Suppressor macrophage treated with lipopolysaccharide for 1 hour (primary cell): ENCODE measurements at places on chromosomes 6 and 20.

- no peak for DNase-seq
Measured at GRCh38 chr6:84549917-84550316, 214.5 kb downstream of the TBX18 start.

- DNase-seq, result no peak
Measured at GRCh38 chr6:167341038-167341583, 16.2 kb downstream of the TTLL2 start.

GRCh38 chr6:24796616-24797290, 2.0 kb downstream of the ARMH2 start:
- no peak for DNase-seq

GRCh38 chr20:45251884-45252560, 2.3 kb downstream of the SLPI start:
- no peak for DNase-seq

- DNase-seq, result peak; percentile 94
Measured at GRCh38 chr6:3324262-3324942, 65.7 kb downstream of the PSMG4 start.

DNA sequence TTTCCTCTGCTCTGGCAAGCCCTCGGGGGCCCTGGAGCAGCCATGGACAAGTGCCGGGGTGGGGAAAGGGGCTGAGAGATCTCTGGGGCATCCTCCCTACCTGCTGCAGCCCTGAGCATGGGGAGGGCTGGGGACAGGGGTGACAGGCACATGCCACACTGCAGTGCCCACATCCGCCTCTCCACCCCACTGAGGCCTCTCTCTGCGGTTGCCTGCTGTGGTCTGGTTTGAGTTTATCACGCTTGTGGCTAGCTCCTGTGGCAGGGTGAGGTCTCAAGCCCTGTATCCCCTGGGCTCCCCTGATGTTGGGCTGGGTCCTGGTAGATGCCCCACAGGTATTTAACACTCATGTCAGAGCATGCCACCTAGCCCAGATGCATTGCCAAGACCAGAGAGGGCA, 52.9 kb upstream of the MLN start:
- no peak for DNase-seq

DNA sequence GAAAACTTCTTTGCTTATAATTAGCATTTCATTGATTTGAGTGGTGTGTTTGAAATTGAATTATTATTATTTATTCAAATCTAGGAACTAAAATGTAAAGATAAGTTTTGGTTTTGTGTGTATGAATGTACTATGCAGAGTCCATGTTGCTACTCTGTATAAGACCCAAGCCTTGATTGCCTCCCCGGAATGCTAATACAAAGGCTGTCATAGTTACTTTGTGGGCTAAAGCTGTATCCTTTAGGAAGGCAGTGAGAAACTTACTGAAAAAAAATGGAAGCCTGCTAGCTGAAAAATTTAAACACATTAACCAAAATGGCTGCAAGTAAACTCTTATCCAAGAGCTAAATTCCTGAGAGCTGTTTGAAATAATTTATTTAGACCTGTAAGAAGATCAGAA, 213.3 kb downstream of the ZFAND3 start:
- DNase-seq, result no peak

GRCh38 chr20:23340524-23340923, 10.1 kb upstream of the NXT1 start:
- peak; percentile 79 for DNase-seq

- DNase-seq, result no peak
Measured at GRCh38 chr6:44321210-44321609, 8.1 kb upstream of the AARS2 start.

GRCh38 chr6:156875062-156875461, 97.9 kb downstream of the ARID1B start:
- DNase-seq, result no peak

GRCh38 chr6:39140556-39141167, 25.7 kb upstream of the SAYSD1 start:
- no peak for DNase-seq

DNA sequence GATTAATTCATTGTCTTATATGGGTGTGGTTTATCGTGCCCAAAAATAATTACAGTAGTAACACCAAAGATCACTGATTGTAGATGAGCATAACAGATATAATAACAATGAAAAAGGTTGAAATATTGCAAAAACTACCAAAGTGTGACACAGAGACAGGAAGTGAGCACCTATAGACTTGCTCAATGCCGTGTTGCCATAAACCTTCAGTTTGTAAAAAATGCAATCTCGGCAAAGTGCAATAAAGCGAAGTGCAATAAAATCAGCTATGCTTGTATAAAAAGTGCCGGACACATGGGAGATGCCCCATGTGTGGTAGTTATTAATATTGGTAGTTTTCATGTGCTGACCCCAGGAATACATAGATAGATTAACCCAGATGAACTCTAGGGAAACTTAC, 192.6 kb downstream of the NRN1 start:
- no peak for DNase-seq

DNA sequence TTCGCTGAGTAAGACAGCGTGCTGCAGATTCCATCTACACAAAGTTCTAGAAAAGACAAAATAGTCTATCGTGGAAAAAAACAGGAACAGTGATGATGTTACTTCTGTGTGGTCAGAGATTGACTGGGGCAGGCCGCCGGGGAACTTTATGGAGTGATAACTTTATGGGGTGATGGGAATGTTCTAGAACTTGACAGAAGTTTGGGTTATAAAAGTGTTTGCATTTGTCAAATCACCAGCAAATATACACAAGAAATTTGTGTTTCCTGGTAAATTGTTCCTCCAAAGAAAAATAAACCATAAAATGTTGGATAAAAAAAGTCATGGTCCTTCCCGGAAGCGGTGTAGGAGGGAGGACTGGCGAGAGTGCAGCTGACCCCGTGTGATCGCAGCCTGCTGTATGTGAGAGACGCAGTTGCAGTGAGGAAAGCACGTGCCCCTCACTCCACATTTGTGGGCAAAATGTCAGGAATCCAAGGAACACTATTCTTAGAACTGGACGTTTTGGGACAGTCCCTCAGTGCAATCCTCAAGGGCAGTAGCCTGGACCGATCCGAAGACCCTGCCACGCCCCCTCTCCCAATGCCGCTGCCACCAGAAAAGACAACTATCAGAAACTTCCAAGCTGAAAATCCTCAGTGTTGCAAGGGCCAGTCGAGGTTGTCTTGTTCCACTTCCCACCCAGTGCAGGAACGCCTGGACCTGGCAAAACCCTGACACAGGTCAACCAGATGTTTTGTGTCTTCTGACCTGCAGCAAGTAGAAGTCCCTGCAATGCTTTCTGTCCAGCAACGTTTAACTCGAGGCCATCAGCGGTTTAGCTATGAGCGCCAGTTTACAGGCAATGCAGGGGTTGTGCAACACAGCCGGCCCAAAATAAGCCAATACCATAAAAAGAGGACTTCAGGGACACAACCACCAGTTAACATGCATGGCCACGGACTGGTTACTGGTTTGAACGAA, 80.5 kb upstream of the QKI start:
- peak; percentile 31 for DNase-seq

DNA sequence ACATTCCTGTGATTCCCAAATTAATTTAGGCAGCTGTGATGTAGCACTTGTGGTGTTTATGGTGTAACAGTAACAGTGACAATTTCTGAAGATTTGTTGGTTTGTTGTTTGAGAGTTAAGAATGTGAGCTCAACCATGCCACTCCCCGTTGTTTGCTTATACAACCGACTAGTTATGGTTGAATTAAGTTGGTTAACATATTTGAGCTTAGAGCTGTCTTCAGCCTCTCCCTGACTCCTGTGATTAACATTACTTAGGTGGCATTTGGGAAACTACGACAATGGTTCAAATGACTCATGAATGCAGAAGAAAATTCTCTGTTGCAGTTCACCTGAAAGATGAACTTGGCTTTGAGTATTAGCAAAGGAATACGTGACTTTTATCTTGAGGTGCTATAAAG, 35.9 kb upstream of the PRL start:
- DNase-seq, result no peak

- no peak for DNase-seq
Measured at GRCh38 chr20:33352258-33353012, 48.9 kb downstream of the CDK5RAP1 start.

DNA sequence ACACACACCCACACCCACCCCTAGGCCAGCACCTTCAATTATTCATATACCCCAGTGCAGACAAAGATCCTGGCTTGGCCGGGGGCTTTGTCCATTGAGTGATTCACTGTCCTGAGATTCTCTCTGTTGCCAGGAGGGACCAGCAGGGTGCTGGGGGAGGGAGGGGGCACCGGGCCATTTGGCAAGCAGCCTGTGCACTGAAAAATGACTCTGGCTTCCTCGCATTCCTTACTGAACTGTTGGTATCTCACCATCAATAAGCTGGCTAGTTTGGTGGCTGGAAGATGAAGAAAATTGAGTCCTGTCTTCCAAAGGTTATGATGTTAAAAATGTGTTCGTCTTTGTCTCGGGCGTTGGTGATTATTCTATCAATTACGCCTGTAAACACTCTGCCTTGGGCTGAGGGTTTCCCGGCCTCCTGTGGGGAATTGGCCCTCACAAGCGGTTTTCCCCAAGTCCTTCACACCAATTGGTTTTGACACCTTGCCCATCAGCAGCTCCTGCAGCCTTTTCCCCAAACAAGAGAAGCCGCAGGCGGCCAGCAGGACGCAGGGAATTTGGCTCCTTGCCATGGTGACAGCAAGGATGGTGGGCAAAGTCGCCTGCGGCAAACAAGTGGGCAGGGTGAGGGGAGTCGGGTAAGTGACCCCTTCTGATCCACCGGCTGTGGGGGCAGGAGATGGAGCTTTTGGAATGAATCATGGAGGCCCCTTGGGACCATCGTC, 4.9 kb downstream of the VSTM2L start:
- DNase-seq, result no peak

DNA sequence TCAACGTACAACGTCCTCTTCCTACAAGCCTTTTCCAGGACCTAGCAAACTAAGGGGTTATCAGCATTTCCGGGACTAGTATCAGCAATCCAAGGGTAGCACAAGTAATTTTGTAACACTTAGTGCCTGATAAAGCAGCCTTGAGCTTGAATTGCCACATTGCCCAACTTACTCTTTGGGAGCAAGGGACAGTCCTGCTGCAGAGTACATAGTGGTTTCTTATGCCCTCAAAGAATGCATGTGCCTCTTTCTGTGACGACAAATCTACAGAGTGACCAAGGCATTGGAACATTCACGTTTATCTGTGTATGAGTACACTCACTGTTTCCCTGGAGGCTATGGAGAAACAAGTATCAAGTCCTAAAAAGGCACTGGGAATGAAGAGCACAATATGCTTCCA, 3.2 kb upstream of the ID4 start:
- DNase-seq, result no peak

GRCh38 chr6:100255701-100256100, 209.0 kb downstream of the SIM1 start:
- DNase-seq, result no peak

GRCh38 chr6:76856065-76856464, 607.2 kb downstream of the HTR1B start:
- DNase-seq, result no peak

GRCh38 chr6:62775427-62776022, 435.7 kb upstream of the FKBP1C start:
- peak; percentile 39 for DNase-seq

GRCh38 chr20:210809-211502, 16.1 kb upstream of the DEFB129 start:
- no peak for DNase-seq

GRCh38 chr6:129694036-129694435, 15.9 kb downstream of the ARHGAP18 start:
- DNase-seq, result no peak

- no peak for DNase-seq
Measured at GRCh38 chr6:78844899-78845298, 22.5 kb upstream of the IRAK1BP1 start.

DNA sequence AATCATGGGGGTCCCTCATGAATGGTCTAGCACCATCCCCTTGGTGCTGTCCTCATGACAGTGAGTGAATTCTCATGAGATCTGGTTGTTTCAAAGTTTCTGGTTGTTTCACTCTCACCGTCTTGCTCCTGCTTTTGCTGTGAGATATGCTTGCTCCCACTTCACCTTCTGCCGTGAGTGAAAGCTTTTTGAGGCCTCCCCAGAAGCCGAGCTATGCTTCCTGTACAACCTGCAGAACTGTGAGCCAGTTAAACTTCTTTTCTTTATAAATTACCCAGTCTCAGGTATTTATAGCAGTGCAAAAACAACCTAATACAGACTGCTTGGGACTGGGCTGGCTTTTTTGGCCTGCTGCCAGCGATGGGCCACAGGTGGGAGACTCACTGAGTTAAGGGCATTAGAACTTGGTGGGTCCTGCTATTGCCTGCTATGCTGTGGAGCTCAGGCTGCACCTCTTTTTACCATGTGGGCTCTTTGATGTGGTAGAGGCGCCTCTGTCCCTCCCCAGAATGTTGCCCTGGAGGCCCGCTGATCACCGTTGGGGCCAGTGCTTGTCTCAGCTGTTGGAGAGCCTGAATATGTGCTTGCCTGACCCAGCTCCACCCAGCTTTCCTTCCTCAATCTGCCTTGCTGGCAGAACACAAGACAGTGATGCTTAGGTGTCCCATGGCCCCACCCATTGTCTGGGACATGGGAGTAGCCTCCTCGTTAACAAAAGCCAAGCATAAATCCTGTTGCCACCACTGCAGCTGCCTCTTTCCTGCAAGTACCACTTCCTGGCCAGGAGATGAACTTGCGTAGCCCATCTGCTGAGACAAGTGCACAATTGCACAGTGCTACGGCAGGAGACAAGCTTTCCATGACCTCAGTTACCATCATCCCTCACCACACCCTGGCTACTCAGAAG, 47.1 kb downstream of the IGF2R start:
- DNase-seq, result no peak

DNA sequence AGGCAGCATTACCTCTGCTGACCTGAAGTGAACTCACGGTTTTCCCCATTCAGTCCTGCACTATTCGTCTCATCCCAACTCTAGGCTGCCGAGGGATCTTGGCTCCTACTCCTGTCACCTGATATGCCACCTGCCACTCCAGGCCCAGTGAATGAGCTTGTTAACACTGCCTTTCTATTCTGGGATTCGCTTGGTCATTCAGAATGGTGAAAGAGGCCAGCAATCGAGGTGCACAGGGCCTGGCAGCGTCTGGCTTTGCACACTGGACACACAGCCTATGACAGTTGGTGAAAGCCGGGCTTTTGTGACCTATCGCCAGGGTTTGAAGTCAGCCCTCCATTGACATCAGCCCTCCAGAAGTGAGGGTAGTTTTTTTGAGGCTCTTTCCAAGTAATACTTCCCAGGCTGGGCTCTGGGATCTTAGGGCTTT, 59.3 kb upstream of the MYL9 start:
- no peak for DNase-seq

DNA sequence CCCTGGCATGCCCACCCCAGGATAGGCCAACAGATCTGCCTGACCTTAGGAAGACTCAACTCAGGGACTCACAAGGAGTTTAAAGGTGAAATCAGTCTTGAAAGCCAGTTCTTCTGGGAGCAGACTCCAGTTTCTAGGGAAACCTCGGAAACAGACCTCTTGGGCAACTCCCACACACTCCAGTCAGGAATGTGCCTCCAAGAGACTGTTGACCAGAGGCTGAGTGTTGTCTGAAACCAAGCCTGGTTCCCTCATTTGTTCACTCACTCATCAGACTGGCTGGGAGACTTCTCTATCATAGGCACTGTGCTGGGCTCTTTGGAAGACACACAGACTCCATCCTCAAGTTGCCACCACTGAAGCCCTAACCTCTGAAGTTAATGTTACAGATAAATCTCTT, 1.8 kb downstream of the TREM1 start:
- DNase-seq, result no peak

GRCh38 chr20:46206025-46206424, 87.9 kb downstream of the CD40 start:
- DNase-seq, result peak; percentile 93
